ENCODE measurements at places on chromosomes 16 and 17.
A peak's percentile ranks its signal among the peaks of the same experiment; 100 is the strongest.

GRCh38 chr17:48131216-48131824, 23.8 kb downstream of the SNX11 start:
- DNase-seq, result peak; percentile 57

DNA sequence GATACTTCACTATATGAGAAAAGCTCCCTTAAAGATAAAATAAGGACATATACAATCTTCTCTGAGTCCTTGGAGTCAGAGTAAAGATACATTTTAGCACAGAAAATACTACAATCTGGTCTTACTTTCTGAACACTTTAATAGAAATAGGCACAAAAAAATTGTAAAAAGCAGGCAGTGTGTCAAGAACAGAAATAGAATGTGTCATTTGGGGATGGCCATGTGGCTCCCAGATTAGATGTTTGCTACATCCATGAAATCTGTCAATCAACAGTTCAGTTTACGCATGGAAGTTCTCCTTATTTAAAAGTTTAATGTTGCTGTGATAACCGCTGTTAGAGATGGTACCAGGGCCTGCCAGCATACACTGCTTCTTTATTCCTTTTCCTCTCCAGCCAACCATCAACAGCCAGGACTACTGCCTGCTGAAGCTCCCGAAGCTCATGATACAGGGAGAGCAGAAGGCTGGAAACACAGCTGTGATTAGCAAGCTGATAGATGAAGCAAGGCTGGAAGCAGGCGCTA, 278.5 kb downstream of the CEP112 start:
- no peak for DNase-seq

DNA sequence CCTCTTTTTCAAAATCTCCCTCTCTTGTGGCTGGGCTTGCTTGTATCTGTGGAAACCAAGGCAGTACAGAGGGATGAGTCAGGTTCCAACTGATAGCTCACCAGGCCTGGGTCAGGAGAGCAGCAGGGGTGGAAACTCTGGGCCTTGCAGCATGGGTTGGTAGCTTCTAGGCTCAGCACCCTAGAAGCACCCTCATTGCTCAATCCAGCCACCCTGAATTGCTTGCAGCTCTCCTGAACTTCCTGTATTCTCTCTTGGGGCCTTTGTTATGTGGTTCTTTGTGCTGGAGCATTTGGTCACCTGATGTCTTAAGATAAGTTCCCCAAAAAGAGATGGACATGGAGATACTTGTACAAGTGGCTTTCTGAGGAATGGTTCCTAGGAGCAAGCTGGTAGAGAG, 169.4 kb downstream of the IRX5 start:
- no peak for DNase-seq

DNA sequence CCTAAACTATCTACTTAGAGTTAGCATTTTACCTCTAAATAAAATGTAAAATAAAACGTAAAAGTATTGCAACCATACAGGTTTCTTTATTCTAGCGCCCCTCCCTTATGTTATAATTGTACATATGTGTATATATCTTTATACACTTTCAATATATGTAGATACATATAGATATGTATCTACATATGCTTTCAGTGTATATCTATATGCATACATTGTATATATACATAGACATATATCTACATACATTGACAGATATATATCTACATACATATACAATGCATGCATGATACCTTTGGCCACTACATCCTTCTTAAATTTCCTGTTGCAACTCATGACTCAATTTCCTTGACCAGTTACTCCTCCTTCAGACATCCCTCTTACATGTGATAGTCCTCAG, 16.7 kb downstream of the BPTF start:
- no peak for DNase-seq

DNA sequence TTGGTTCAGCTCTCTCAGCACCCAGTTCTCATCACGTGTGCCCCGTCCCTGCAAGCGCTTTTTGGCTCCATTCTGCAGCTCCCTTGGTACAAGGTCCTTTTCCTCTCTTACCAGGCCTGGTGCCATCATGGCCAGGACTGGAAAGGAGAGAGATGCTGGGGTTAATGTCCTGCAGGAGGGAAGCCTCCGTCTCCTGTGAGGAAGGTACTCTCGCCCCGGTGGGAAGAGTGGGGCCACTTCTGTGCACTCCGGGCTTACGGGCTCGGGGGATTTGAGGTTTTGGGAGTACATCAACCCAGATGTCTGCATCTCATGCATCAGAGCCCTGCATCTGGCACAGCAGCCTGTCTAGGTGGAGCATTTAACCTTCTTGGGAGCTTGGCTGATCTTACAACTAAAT, 10.1 kb downstream of the CTRB2 start:
- DNase-seq, result no peak

DNA sequence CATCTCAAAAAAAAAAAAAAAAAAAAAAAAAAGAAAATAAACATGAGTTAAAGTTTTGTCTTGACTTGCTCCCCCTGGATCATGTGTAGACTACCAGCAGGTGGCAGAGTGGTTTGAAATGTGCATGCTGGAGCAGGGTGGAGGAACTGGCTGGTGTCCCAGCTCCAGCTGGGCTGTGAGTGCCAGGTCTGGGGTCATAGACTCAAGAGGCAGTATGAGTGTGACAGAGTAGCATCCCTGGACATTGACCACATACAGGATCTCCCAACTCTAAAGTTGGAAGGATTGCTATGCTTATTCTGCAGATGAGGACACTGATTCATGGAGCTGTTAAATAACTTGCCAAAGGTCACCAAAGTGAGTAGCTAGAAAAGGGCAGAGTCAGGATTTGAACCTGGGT, 198.0 kb upstream of the MPHOSPH6 start:
- DNase-seq, result no peak

- DNase-seq, result no peak
These were observed 3.1 kb upstream of the TEX19 start for GRCh38 chr17:82355770-82356427.

GRCh38 chr17:63070031-63070430, 104.0 kb downstream of the TANC2 start:
- DNase-seq, result no peak

DNA sequence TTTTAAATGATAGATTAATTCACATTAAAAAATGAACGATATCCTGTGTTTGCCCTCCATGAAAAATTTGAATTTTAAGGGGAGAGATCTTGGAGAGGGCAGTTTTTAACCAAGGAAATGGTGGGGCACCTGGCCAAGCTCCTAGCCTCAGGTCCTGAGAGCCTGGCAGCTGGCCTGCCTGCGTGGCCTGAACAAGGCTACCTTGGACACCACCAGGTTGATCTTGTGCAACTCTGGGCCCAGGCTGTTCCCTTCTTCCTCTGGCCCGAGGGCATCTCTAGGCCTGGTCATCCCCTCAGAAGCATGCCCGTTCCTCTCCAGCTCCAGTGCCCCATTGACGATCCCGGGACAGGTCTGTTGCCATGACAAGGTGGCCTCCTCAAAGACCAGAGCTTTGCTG, 33.4 kb upstream of the LONP2 start:
- no peak for DNase-seq

- no peak for DNase-seq
These were observed 5.5 kb upstream of the MXRA7 start for GRCh38 chr17:76716146-76716838.

- DNase-seq, result no peak
These were observed 152.6 kb downstream of the CYB561 start for GRCh38 chr17:63293323-63294075.

DNA sequence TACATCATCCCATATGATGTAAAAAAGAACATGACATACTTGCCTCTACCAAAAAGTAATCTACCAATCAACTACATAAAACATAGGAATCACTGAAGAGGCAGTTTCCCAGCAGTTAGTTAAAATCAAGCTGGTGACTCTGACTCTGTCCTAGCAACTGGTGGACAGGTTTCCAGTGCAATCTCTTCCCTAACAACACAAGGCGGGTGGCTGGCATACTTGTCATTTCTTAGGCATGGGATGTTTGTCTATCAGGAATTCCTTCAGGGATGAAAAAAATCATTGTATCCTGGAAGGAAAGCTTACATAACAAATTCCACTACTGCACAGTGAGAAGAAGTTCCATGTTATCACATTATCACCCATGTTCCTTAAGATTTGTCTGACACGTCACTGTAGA, 50.9 kb downstream of the HELZ start:
- no peak for DNase-seq

GRCh38 chr17:4502466-4503154, 3.9 kb downstream of the SPNS2 start:
- DNase-seq, result no peak

DNA sequence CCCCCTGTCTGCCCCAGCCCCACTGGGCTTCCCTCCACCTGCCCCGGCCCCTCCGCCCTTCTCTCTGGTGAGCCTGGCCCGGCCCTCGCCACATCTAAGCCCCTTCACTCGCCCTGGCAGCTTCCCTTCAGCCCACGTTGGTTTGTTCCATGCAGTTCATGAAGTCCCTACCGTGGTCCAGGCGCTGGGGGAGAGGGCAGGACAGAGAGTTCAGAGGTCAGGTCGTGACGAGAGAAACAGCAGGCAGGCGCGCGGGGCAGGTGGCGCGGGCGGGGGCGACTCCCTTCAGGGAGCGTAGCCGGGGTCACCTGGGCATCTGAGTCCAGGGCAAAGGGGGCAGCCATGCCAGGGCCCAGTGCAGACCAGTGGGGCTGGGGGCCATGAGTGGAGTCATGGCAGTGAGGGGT, 8.9 kb upstream of the TEDC2 start:
- no peak for DNase-seq

- DNase-seq, result no peak
These were observed 94.7 kb downstream of the GOSR1 start for GRCh38 chr17:30571921-30572320.

GRCh38 chr17:80603396-80603795, 58.8 kb downstream of the RPTOR start:
- no peak for DNase-seq

- DNase-seq, result no peak
These were observed 82.1 kb downstream of the CFDP1 start for GRCh38 chr16:75351183-75351582.

DNA sequence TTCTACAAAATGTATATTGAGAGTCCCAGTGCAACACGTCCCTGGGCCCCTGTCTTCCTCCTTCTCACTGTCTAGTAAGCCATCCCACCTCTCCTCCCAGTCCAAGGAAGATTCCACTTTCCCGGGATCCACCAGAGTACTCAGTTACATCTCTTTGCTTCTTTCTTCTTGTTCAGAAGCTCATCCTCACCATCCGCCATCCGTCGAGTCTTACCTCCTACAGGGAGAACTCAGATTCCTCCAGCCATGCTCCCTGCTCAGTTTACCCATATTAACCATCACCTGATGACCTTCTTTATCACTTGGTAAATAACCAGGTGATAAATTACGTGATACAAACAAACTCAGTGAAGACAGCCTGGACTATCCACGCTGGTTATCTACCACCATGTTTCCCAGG, 57.1 kb downstream of the CYTH1 start:
- DNase-seq, result no peak

GRCh38 chr16:79571903-79572535, 28.5 kb downstream of the MAF start:
- no peak for DNase-seq

DNA sequence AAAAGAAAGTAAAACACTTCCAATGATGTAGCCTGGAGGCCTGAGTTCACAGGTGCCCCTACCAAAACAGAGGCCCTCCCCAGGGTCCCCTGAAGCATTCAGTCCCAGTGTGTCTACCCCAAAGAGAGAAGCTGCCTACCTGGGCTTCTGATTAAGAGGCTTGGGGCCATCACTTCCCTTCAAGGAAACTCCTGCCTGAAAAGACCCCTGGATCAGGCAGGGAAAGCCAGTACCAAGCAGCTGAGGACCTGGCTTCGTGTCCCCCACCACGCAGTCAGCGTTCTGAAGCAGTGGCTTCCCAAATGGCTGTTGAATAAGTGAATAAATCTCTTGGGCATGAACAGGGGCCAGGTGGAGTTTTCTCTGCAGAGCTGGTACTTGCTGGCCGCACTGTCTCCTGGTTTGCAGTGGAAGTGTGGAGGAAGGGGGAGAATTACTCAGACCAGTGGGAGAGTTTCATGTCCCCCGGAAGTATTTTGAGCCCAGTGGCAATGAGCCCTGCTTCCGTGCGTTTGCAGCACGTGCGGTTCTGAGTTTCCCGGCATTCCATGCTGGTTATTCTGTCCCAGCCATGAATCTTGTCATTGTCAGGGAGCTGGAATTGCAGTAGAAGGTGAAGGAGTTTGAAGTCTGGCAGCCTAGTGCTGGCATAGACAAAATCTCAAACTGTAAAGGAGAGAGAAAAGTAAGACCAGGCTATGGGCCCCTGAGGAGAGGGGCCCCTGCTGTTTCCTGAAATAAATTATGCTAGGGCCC, 27.0 kb downstream of the RMI2 start:
- DNase-seq, result no peak

DNA sequence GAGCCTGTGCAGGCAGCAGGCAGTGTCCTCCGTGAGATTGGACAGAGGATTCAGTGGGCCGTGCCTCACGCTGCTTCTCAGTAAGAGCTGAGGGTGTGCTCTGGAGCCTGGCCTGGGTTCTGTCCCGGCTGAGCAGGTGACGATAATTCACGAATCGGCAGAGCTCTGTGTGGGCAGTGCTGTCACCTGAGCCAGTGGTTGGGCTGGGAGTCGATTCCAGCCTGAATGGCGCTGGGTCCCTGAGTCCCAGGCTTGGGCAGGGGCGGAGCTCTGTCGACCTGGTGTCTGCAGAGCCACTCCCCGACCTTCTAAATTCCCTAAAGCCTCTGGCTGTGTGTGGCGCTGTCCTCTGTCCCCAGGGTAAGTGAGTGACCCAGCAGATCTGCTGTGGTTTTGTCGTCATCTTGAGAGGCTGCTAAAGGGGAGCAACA, 8.4 kb downstream of the ACSF3 start:
- no peak for DNase-seq

- no peak for DNase-seq
These were observed 426.7 kb upstream of the MAF start for GRCh38 chr16:80027007-80027965.

DNA sequence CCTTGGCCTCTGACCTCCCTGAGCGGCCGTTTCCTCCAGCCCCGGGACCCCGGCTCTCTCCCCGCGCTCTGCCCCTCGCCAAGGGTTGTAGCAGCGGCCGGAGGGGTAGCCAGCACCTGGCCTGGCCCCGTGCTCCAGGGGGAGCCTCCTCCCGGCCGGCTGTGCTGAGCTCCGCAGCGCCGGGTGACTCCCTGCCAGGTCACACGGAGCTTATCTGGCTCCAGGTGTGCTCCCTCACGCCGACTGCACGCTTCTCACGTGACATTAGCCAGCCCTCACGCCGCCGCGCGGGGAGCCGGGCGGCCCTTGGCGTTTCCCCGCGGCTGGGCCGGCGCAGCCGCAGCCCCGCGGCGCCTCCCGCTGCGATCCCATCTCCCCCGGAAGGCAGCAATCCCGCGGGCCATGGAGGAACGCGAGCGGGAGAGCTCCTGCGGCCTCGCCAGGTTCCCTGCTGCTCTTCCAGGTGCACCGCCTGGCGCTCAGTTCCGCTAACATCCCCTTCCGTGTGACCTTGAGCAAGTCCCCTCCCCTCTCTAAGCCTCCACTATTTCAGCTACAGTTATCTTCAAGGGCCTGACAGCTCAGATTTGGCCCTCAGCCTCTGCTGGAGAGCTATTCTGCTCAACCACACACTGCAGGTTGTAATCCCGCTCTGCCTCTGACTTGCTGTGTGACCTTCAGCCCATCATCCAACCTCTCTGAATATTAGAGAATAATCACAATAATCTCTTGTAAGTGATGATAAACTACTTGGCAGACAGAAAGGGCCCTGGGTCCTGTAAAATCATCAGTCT, 3.4 kb downstream of the MYO18A start:
- DNase-seq, result no peak

All from NCI-H446 (cell line).